Stimulated activated CD8-positive, alpha-beta memory T cell treated with anti-CD3 and anti-CD28 coated beads, Interleukin-4, amount 100 ng/mL, for 1 hour (primary cell): ENCODE measurements at places on chromosomes 6 and 20.

DNA sequence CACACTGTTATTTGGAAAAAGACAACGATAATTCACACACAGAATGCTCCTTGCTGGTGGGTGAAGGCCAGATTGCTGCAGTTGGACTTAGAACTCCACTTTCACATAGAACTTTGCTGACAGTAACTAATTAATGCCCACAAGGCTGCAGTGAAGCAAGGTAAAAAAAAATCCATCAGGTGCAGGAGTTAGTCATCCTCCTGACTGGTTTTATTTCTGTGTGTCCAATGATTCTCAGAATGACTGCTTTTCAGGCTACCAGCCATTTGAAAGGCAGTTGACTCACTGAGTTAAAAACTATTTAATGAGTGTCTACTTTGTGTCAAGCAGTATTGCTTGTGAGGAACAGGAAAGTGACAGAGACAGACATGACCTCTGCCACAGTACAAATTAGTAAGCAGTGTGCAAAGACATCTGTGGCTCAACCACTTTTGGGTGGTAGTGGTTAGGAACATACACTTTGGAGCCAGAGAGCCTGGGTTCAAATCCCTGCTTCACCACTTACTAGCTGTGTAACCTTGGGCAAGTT is 41.9 kb downstream of the ELOVL5 start:
- no peak for DNase-seq

DNA sequence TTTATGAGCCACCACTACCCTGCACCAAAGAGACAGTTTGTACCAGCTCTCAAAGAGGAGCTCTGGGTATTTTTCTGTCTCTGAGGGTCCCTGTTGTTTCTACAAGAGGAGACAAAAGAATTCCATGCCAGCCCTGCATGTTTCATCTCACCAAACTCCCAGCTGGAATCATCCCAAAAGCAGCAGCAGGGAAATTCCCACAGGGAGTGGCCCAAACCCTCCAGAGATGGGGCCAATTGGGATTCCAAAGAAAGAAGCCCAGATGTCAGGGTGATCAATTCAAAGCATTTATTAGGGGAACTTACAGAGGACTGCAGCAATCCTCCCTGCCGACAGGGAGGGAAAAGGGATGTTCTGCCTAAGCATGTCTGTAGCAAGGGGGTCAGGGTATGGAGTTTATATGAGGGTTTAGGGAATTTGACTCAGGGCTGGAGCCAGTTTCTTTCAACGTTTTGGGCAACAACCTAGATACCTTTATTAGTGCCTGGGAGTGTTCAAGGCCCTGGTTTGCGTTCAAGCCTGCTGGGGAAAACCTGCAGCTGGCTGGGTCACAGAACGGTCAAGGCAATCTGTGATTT is 47.2 kb downstream of the MUC22 start:
- DNase-seq: no peak

- no peak for DNase-seq
These were observed 12.8 kb upstream of the HLA-F start for GRCh38 chr6:29710281-29710941.

DNA sequence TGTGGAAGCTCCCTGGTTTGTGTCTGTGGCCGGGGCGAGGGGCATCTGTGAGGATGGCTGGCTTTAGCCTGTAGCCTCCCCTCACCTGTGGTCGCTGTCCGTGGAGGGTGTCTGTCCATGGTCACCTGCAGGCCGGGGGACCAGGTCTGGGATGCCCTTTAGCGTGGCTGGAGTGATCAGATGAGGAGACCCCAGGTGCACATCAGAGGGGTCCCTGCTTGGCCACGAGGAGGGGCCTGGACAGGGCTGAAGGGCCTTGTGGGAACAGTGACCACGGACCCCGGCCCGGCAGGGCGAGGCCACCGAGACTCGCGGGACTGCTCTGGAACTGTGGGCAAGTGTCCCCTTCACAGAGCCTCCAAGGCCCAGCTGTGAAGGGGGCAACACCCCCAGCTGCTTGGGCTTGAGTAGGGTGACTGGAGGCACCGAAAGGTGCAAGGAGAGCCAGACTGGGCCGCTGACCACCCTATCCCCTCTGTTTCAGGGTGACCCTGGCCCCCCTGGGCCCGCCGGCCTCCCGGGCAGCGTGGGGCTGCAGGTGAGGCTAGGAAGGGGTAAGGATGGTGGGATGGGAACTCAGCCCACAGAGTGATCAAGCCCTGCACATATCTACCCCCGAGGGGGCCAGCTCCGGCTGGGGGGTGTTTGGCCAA is 8.6 kb downstream of the COL9A3 start:
- DNase-seq: no peak

DNA sequence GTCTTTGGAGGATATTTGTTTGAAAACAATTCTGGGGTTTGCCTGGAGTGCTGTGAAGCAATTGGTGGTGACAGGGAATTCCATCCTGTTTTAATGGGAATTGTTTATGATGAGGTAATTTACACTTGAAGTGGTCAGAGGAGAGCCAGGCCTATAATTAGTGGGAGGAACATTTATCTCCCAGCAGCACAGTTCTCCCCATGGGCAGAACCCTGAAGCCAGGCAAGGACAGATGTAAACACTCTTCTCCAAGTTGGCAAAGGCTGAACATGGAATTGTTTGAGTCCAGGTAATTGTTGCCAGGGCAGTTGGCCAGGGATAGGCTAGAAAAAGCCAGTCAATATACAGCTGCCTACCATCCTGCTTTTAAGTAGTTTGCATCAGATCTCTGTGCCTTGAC is 789.7 kb downstream of the FRK start:
- no peak for DNase-seq
